Left ventricle myocardium superior (tissue), 1 donor: ENCODE measurements at places on chromosomes 1 and 21. TPM values are rescaled to one million over a fixed set of nuclear protein-coding genes. Genes with fewer than 3 reads are reported as not detected.

The CCNL2 gene
- 61.0 TPM for total RNA-seq

The CACNA1E gene
- 1.2 TPM for total RNA-seq

The CLIC4 gene
- total RNA-seq = 358 TPM

The NBPF4 gene
- not detected for total RNA-seq

The GBP6 gene
- total RNA-seq = not detected

The ADAMTSL4 gene
- total RNA-seq = 77.7 TPM

The FCAMR gene
- not detected for total RNA-seq

The ADCY10 gene
- 0.47 TPM for total RNA-seq

The LRRC53 gene
- not detected for total RNA-seq

The MPL gene
- total RNA-seq = 0.40 TPM
